ENCODE measurements at places on chromosomes 12 and 14.

- DNase-seq, result no peak
These were observed 1.5 kb upstream of the KRT6A start for GRCh38 chr12:52494518-52494917.

DNA sequence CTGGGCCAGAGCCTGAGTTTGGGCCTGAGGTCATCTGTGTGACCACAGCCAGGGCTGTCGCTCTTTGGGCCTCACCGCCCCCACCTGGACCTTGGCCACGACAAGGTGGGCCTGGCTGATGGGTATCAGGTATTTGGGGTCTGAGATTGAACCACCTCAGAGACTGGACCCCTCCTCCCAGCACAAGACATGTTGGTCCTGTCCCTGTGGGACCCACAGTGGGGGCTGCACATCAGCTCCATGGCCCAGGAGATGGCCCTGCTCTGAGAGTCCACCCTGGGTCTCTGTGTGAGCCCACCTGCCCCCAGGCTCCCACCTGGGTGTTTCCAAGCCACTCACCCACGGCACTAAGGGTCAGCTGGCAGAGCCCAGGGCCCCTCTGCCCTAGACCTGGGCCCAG lies 20.6 kb downstream of the BEGAIN start:
- DNase-seq, result no peak

- no peak for DNase-seq
These were observed 362.7 kb upstream of the SFSWAP start for GRCh38 chr12:131348231-131348630.

DNA sequence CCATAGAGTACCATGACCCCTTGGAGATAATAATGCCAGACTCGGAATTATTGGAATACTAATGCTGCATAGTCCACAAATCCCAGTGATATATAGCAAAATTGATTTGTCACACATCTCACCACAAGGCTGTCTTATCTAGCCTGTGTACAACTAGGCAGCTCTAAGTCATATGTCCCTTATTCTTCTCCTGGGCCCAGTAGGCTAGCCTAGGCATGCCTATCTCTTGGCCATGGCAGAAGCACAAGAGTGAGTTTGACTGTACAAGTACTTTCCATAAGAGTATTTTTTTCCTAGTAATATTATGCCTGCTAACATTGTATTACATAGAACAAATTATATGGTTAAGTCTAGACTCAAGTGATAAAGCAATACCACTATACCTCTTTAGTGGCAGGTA lies 1122.1 kb upstream of the SEL1L start:
- no peak for DNase-seq

GRCh38 chr12:127629066-127629820 lies 637.7 kb upstream of the TMEM132C start:
- DNase-seq, result no peak

GRCh38 chr14:34966413-34966812 lies 16.4 kb upstream of the SRP54 start:
- DNase-seq, result no peak

DNA sequence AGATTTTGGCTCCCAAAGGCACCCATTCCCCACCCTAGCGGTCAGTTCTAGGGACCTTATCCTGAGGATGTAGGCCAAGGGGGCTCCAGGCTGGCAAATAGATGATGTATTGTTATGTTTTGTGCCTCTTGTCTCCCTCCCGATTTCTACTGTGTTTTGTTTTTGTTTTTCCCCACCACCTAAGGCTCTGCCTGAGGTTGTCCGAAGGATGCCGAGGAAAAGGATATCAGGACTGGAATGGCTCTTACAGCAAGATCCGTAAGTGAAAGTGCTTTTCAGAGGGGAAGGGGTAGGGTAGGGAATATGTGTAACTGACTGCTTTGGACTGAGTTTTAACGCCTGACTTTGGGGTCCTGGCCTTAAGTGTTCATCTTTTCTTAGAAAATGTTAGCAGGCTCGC lies 6.6 kb downstream of the FOXG1 start:
- no peak for DNase-seq

DNA sequence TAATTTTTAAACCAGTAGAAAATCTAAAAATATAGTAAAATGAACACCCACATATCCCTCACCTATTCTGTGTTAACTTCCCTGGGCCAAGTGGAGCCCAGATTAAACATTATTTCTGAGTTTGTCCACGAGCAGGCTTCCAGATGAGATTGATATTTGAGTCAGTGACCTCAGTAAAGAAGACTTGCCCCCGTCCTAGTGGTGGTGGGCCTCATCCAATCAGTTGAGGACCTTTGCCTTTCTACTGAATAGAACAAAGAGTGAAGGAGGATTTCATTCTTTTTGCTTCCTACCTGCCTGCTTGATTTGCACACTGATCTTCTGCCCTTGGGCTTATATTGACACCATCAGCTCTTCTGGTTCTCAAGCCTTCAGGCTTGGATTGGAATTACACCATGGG lies 174.7 kb upstream of the PLEKHG7 start:
- no peak for DNase-seq

DNA sequence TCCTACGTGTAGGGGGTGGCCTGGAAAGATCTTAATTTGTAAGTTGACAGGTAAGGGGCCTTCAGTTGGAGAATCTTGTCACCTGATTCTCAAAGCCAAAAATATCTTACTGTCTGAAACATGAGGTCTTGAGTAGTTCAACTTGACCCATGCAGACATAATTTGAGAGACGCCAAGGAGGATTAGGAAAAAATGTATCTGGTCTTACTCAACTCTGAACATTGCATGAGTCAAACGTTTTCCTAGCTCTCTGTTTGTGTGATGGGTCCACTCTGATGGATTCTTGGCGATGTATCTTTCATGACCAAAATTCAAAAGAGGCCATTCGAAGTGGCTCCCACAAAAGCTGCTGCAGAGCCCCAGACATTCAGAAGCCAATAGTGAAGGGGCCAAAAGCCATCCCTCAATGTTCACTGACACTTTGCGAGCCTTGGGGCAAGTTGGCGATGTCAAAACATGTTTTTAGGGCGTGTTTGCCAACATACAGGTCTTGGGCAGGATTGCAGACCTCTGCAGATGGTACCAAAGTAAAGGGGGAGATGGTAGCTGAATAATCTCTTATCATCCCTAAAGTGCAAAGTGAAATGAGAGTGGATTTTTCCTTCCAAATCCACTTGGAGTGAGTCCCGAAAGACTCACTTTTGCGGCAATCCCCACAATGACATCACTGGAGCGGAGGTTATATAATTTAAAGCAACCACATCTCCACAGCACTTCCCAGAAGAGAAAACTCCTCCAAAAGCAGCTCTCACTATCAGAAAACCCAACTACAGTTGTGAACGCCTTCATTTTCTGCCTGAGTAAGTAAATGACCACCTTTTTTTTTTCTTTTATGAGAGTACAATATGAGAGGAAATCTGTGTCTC lies at the start of gene BDKRB1:
BDKRB1 (plus strand) TSS at position 710 of the 866 bp plus-strand sequence. CDS start 7,473 bp downstream, outside the sequence.
- DNase-seq, result peak; percentile 87

- no peak for DNase-seq
These were observed 229.9 kb downstream of the EFCAB11 start for GRCh38 chr14:89724628-89724960.

DNA sequence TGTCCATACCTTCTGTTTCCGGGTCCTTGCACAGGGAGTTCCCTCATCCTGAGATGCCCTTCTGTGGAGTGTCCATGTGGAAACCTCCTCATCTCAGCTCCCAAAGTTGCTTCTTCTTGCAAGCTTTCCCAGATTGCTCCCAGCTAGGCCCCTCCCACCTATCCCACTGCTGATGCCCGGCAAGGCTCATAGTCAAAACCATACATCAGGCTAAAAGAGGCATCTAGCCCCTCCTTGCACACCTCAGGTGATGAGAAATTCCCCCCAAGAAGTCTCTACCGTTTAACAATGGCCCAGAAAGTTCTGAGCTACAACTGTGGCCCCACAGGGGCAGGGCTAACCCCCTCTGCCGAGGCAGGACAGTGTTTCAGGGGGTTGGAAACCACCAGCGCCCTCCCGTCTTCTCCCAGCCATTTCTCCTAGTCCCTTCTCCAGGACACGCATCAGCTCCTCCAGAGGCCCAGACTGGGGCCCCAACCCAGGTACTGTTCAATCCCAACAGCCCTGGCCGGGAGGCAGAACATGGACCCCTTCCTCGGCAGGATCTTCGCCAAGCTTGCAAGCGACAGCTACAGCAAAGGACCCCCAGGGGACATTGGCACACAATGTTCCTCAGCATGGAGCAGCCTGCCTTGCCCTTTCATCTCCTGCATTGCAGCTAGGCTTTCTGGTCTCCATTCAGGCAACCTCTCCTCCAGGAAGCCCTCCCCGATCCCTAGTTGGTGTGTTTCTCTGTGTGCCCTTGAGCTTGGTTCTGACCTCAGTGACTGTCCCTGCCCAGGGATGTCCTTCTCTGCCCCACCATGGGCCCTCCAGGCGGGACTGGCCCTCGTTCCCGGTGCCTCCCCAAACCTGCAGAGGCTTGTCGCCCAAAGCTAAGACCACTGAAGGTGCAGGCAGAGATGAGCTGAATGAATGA lies 4.5 kb upstream of the BEGAIN start:
- no peak for DNase-seq

DNA sequence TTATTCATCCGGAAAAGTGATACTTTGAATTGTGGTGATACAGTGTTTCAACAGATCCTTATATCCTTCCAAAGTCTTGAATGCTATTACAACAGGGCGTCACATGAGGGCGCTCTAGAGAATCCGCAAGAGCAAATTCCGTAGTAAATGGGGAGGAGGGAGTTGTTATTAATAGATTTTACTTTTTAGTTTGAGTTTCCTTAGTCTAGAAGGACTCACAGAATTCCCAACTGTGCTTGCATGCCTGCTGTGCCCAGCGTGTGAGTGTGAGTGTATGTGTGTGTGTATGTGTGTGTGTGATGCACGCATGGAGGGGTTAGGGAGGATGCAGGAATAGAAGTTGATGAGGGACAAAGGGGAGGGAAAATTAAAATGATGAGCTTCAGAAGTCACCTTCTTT lies 375.3 kb downstream of the C12orf75 start:
- DNase-seq, result peak; percentile 73

GRCh38 chr14:32256576-32256975 lies 53.5 kb upstream of the RNU6-8 start:
- DNase-seq, result no peak

DNA sequence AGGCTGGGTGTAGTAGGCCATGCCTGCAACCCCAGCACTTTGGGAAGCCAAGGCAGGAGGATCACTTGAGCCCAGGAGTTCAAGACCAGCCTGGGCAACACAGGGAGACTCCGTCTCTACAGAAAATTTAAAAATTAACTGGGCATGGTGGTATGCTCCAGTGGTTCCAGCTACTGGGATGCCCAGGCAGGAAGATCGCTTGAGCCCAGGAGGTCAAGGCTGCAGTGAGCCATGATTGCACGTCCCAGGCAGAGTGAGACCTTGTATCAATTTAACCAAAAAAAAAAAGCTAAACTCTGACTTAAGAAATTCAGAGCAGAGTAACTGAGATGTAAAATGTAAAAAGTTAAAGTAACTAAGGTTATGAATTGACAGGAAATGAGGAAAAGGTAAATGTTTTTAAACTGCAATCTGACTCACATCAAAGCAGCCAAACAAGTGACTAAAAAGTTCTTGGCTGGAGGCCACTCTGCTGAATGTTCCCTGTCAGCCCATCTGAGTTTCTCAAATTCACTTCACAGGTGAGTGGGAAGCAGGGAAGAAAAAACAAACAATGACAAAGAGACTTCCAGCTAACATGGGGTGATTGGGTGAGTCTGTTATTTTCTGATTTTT lies 21.3 kb downstream of the PRKD1 start:
- no peak for DNase-seq

DNA sequence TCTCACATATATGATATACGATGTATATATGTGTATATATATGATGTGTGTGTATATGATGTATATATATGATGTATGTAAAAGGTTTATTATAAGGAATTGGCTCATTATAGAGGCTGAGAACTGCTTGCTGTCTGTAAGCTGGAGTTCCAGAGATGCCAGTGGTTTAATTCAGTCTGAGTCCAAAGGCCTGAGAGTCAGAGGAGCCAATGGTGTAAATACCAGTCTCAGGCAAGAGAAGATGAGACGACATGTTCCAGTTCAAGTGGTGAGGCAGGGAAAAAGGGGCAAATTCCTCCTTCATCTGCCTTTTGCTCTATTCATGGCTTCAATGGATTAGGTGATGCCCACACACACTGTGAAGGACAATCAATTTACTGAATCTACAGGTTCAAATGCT lies 17.1 kb upstream of the STYK1 start:
- DNase-seq, result no peak

GRCh38 chr14:51432302-51432948 lies 192.4 kb downstream of the TMX1 start:
- no peak for DNase-seq

- DNase-seq, result peak; percentile 38
These were observed 38.3 kb upstream of the LTA4H start for GRCh38 chr12:96073346-96074330.

GRCh38 chr14:32259368-32260013 lies 56.4 kb upstream of the RNU6-8 start:
- no peak for DNase-seq

DNA sequence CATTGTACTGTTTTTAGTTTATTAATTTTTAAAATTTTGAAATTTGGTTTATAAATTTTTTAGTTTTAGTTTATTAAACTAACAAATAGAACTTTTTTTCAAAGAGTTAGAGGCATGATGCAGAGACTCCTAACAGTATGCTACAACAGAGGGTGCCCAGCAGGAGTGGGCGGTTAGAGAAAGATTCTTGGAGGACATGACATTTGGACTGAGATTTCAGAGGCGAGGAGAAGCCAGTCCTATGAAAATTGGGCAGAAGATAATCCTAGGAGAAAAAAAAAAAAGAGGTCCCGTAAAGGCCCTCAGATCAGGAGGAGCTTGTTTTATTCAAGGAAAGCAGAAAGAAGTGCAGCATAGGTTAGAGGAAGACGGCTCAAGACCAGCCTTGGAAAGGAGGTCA lies 21.7 kb downstream of the KCNK10 start:
- no peak for DNase-seq
